ENCODE measurements at places on chromosomes 5 and 9. TPM values are rescaled to one million over a fixed set of nuclear protein-coding genes. Genes with fewer than 3 reads are reported as not detected.

ARSB gene
- 10.3 TPM for total RNA-seq

SLC6A19 gene
- not detected for total RNA-seq

TAF1L gene
- total RNA-seq: 0.05 TPM

DTWD2 gene
- total RNA-seq: 3.3 TPM

SUSD3 gene
- 59.6 TPM for total RNA-seq

POMT1 gene
- 39.2 TPM for total RNA-seq

BHMT2 gene
- total RNA-seq: not detected

HBEGF gene
- total RNA-seq: 12.6 TPM

UBTD2 gene
- 12.8 TPM for total RNA-seq

NUP188 gene
- total RNA-seq: 85.2 TPM

TAL2 gene
- 0.39 TPM for total RNA-seq

PCDHGA6 gene
- total RNA-seq: 0.08 TPM

SPAG8 gene
- 1.5 TPM for total RNA-seq

EPB41L4A gene
- not detected for total RNA-seq

FOXD4L4 gene
- 0.10 TPM for total RNA-seq

TAS2R1 gene
- total RNA-seq: not detected

EIF4E1B gene
- not detected for total RNA-seq

TLX3 gene
- total RNA-seq: not detected

GCNT4 gene
- 2.1 TPM for total RNA-seq

CHMP5 gene
- 85.5 TPM for total RNA-seq

All from activated CD8-positive, alpha-beta T cell treated with anti-CD3 and anti-CD28 coated beads, Interleukin-2, amount 10 ng/mL, durations not matched to agents 7 days and 5 days (primary cell).